ENCODE measurements at places on chromosomes 4 and X.

DNA sequence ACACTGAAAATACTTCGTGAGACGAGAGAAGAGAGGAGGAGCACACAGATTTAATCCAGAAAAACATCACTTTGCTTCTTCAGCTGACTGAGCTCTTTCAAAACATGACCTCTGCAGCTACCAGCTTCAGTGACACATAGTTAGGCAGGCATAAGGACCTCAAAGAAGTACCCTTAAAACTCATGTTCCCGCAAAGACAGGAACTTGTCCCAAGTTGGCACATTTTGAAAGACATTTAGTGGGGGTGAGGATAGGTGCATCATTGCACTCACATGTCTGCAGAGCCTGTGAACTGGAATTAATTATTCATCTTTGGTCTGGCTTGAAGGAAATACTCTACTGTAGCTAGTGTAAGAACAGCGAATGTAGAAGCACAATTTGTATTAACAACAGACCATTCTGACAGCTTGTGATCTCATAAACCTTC lies 221.8 kb downstream of the MGST2 start:
- DNase-seq, result no peak

DNA sequence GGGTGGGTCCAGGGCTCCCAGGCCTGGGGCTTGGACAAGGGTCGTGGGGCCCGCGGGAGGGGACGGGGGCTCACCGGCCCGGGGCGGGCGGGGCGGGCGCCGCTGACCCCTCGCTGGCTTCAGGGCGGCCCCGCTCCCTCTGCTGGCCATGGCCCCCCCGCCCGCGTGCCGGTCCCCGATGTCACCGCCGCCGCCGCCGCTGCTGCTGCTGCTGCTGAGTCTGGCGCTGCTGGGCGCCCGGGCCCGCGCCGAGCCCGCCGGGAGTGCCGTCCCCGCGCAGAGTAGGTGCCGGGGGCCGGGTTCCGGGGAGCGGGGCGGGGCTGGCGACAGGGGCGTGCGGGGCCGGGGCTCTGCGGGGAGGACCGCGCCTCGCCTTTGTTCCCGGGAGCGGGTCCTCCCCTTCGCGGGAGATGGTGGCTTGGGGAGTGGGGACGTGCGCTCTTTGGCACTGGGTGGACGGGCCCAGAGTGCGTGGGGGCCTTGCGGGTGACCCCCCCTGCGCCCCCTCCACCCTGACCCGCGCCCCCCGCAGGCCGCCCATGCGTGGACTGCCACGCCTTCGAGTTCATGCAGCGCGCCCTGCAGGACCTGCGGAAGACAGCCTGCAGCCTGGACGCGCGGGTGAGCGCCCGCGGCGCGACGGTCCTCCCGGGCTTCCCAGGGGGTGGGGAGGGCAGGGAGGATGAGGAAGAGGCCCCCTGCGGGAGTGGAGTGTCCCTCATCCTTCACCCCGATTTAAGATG lies 16.8 kb upstream of the NAT8L start:
- DNase-seq, result no peak

DNA sequence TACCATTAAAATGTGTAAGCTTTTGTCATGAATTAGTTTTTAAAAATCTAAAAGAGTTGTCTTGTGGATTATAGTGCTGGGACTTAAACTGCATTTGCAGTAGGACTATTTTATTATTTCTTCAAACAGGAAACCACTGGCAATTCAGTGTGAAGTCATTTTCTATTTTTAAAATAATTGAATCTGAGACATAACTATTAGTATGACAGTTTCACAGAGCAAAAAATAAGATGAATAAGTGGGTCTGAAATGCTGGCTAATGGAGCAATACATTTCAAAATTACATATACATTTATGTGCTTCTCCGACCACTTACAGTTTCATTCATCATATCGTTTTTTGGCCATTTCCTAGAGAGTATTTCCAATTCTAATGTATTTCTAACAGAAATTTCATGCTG lies 75.3 kb upstream of the RAPGEF2 start:
- DNase-seq, result no peak

- no peak for DNase-seq
Observed at GRCh38 chrX:57817302-57817701, 93.0 kb downstream of the ZXDA start.

DNA sequence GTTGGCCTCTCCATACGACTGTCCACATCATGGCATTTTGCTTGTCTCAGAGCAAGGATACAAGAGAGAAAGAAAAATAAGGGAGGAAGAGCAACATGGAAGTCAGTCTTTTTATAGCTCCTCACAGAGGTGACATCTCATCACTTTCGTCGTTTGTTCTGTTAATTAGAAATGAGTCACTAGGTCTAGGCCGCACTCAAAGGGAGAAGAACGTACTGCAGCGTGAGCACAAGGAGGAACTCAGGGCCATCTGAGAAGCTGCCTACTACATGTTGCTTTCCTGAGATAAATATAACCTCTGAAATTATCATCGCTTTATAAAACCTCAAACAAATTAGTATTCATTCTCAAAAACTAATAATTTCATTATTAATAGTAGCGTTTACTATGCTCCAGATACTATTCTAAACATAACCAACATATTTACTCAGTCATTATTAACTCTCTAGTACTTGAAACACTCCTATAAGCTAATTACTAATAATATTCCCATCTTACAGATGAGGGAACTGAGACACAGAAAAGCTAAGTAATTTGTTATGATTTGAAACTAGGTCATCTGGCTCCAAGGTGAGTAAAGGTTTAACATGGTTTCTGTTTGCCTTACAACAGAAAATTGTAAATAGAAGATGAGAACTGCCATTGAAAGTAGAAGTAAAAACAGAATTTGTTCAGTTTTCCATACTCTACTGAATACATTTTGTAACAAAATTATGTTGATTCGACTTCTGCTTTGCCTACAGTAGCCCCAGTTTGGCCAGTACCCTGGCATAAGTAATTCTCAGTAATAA lies 213.2 kb upstream of the UGT8 start:
- DNase-seq, result no peak

- no peak for DNase-seq
Observed at GRCh38 chr4:55793479-55793878, 26.1 kb upstream of the EXOC1L start.

- DNase-seq, result no peak
Observed at GRCh38 chr4:122764071-122764820, 31.7 kb downstream of the BBS12 start.

DNA sequence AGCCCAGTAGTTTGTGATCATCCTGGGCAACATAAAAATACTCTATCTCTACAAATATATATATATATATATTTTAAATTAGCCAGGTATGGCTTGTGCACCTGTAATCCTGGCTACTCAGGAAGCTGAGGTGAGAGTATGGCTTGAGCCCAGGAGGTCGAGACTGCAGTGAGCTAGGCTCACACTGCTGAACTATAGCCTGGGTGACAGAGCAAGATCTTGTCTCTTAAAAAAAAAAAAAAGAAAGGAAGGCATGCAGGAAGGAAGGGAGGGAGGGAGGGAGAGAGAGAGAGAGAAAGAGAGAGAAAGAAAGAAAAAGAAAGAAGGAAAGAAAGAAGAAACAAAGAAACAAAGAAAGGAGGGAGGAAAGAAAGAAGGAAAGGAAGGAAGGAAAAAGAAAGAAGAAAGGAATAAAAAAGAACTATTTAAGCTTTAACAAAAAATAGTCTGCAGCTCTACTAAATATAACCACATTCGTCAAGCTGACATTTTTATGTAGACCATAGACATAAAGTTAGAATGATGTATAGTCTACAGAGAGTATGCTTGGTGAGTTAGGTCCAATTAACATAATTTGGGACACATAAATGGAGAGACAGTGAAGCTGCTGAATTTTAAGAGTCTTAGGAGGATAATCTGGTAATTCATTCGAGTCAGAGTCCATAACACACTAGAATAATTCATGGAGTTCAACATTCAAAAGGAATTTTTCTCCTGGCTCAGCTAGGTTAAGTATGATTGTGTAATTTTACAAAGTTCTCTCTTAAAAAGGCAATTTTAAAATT lies 111.9 kb downstream of the GLRA3 start:
- no peak for DNase-seq

DNA sequence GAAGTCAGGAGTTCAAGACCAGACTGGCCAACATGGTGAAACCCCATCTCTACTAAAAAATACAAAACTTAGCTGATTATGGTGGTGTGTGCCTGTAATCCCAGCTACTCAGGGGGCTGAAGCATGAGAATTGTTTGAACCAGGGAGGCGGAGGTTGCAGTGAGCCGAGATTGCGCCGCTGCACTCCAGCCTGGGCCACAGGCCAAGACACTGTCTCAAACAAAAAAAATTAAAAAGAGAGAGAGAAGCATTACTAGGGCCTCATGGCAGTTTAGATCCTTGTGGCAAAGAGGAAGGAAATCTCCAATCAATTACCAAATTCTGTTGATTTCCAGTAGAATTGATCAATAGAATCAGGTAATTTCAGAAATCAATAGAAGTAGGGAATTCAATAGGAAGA lies 16.8 kb upstream of the SLC34A2 start:
- no peak for DNase-seq

- no peak for DNase-seq
Observed at GRCh38 chr4:19689511-19689910, 562.2 kb upstream of the SLIT2 start.

DNA sequence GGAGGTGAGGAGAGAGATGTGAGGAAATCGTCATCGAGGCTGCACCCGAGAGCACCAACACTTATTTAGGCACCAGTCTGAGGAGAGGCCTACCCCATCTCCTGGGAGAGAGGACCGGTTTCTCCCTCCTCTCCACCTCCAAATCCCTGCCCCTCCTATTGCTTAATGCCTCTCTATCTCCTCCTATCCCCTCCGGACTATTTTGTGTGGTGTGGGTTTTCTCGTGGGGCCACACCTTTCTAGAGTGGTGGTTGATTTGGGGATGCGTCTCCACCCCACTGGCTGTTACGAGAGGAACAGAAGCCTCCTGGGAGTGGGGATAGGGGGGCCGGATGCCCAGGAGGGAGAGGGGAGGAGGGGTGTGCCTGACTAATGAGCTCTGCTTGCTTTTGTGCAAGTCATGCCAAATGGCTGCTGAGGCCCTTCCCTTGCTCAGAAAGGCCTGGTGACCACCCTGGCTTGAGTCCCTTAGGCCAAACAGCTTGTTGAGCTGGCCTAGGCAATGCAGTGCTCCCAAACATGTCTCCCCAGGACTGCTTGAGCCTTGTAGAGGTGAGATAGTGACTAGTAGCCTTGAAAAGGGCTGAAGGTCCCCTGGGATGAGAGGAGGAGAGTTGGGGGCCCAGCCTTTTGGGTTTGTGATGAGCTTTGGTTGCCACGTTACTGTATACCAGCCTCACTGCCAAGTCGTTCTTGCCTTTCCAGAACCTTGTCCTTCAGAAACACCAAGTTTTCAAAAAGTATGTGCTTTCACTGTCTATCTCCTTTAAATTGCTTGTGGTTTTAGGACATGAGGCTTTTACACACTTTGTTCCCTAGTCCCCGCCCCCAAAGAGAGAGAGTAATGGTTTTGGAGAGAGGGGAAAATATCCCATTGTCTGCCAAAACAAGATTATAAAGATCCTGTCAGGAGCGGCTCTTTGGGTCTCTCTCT lies 1.2 kb downstream of the MSN start:
- peak; percentile 66 for DNase-seq

- DNase-seq, result no peak
Observed at GRCh38 chrX:134715930-134716619, 57.8 kb upstream of the PLAC1 start.

DNA sequence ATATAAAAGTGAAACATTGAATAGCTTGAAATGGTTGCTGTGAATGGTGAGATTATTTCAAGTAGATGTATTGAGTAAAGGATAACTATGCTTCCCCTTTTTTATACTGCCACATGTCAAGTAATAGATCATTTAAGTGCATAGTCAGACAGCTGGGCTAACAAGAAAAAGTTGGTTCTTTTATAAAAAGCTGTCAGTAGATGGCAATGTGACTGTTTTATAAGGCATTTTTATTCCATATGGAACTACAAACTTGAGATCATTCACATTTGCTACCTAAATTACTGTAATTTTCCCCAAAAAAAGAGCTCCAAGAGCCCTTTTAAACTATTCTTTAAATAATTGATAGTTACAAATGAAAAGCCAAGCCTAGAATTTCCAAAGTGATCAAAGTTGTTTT lies 831.0 kb downstream of the C4orf33 start:
- no peak for DNase-seq

DNA sequence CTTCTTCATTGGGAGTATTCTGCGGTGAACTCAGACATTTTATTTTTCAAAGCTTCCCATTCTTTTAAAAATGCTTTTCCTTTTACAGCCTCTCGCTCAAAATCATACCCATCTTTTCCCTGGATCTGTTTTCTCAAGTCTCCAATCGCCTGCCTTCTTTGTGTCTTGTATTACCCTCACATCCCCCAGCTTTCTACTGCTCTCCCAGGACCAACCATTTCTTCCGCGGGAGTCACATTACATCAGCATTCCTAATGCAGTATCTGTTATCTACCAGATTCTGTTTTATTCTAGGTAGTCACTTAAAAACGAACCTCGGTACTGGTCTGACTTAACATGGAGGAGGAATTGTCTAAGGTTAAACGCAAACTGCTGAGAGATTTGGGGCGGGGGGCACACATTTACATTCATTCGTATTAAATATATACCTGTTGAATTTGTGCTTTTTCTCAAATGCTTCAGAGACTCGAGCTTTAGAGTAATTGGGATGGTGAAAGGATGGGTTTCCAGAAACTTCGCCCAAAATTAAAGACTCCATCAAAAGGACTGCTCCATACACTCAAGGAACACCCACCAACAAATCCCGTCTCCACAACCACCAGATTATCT lies 493 bp upstream of the UCHL1 start:
- no peak for DNase-seq

DNA sequence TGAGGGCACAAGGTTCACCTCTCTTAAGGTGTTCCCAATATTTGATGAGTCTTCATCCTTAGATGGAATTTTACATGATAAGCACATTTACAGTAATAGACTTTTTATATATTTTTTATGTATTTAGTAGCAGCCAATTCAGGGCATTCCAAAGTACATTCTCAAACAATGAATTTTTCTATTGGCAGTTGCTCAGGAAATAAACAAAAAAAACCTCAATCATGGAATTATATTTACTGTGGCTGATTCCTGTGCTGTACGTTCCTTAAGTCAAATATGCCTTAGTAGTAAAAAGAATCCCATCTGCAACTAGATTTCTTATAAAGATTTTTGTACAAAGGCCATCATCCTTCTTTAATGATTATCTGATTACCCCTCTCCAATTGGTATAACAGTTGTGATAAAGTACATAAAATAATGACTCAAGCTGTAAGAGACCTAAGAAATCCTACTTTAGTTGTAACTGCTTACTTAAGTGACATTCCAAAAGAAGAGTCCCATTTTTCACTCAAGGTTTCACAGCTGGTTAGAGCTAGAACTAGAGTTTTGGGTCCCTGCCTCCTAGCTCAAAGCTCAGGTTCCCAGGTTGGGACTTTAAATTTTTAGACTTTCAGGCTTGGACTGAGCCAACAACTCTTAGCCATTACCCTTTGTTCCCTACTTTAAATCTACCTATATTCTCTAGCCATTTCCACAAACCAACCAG lies 152.7 kb downstream of the FHIP1A start:
- no peak for DNase-seq

Measured in CD4-positive, alpha-beta T cell treated with Interleukin-6 at 100 ng/mL for 8 hours (primary cell).